ENCODE measurements at places on chromosomes 2 and 18.

GRCh38 chr18:22446911-22447310 lies 29.2 kb upstream of the CTAGE1 start:
- no peak for DNase-seq

DNA sequence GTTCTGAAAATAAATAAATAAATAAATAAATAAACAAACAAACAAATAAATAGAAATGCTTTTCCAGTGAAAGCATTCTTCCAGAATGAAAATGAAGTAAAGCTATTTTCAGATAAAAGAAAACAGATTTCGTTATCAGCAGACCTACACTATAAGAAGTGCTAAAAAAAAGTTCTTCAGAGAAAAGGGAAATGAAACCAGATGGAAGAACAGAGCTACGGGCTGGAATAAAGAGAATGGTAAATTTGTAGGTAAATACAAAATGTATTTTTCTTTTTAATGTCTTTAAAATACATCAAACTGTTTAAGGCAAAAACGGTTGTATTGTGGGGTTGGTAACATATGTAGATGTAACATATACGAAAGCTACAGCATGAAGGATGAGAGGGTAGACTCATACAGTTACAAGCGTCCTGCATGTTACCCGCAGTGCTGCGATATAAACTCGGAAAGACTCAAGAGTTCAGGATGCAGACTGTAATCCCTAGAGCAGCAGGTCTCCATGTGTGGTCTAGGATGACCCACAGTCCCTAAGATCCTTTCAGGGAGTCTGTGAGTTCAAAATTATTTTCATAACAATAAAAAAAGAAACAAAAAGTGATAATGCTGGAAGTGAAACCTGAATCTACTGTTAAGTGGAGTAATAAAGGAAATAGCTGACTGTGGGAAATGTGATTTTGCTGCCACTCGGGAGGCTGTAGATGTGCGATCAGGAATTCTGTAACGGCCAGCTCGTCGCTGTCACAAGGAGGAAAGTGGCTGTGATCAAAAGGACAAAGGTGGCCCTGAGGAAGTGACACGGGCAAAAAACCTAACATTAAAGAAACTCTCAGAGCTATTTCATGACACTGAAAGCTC lies 5.3 kb upstream of the RAB12 start:
- DNase-seq: no peak

- DNase-seq: peak; percentile 61
Observed at GRCh38 chr2:152396763-152397162, 61.8 kb downstream of the FMNL2 start.

- DNase-seq: no peak
Observed at GRCh38 chr2:2123238-2123637, 207.8 kb downstream of the MYT1L start.

DNA sequence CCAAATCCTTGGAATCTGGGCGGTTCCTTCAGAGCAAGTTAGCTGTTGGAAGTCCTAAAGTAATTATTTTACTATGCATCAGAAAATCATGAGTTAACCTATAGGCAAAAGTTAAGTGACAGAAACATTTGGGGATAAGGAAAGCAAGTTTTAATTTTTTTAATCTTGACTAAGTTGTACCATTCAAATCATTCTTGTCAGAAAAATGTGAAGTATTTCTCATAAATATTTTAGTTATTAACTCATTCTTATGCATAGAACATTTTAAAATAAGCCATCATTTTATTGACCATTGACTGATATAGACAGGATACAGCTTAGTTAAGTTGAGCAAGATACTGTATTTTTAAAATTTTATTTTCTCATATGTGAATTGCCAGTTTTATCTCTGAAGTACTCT lies 98.2 kb upstream of the FOSL2 start:
- no peak for DNase-seq

DNA sequence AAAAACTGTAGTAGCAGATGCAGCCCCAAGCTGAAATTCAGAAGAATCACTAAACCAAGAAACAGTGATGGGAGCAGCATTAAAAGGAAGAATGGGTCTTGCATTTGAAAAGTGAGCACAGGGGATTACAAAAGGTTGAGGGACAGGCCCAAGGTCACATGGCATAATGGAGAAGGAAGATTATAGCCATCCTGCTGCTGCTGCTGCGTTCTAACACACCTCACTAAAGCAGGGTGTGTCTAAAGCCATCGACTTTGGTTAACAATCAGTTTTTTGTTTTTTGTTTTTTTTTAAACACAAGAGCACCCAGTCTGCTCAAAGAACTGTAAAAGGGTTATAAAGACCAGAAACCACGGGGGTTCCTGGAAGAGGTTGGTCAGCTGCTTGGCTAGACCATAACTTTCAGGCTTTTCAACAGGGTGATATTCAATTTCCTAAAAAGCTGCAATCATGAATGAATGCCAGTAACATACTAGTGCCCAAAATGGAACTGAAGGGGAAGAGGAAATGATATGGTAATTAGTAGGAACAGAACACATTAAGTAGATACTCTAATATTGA lies 102.6 kb downstream of the MYO5B start:
- no peak for DNase-seq

DNA sequence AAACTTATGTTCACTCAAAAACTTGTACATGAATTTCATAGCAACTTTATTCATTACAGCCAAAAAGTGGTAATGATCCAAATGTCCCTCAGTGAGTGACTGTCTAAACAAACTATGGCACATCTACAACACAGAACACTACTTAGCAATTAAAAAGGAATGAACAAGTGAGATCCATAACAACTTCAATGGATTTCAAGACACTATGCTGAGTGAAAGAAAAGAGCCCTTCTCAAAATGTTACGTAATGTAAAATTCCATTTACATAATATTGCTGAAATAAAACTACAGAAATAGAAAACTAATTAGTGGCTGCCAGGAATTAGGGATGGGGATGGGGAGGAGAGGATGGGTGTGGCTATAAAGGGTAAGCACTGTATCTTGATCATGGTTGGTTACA lies 53.6 kb downstream of the DYM start:
- no peak for DNase-seq

GRCh38 chr2:113126845-113127645 lies at the start of gene IL1RN:
Gene IL1RN, plus strand, starts transcription at chr2:113127598. Its CDS starts 27 bp downstream, at chr2:113127625.
- no peak for DNase-seq

DNA sequence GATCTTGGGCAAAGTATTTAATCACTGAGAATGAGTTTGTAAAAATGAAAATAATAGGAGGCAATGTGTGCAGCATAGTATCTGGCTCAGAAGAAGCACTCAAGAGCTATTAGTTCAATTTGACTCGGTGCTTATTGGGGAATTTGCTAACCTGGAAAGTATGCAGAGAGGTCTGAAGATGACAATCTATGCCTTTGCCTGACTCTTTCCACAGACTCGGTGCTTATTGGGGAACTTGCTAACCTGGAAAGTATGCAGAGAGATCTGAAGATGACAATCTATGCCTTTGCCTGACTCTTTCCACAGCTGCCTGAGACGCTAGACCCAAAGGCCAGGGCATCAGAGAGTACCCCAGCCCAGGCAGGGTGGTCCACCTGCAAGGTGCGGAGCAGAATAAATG lies 12.2 kb upstream of the SH3BP4 start:
- no peak for DNase-seq

- no peak for DNase-seq
Observed at GRCh38 chr2:61443342-61444041, 27.4 kb downstream of the USP34 start.

GRCh38 chr18:41765460-41765859 lies 189.6 kb upstream of the PIK3C3 start:
- no peak for DNase-seq

Data from muscle of arm (tissue), 14 donors.